ENCODE measurements at places on chromosomes 5 and 9.

- H3K4me3 ChIP-seq, result no peak overlapping the region
- peaks cover 32% of the 10 kb centered on the region for H3K4me1 ChIP-seq
- peak; percentile 36 for DNase-seq
- no peaks in the 10 kb centered on the region for H3K27me3 ChIP-seq
- H3K27ac ChIP-seq, result peak overlapping the region; percentile 60
These were observed 41.5 kb downstream of the SH3PXD2B start for GRCh38 chr5:172412724-172413286.

DNA sequence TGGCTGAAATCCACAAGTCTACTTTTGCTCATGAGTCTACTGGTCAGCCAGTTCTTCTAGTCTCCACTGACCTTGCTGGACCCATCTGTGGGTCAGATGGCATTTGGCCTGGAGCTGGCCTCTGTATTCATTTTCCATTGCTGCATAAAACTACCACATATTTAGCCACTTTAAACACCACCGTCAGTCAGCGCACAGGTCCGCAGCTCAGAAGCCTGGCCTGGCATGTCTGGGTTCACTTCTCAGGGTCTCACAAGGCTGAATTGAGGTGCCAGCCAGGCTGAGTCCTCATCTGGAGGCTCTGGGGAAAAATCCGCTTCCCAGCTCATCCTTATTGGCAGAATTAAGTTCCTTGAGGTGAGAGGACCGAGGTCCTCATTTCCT, 54.7 kb downstream of the BARX1 start:
- no peaks in the 10 kb centered on the region for H3K36me3 ChIP-seq
- H3K4me3 ChIP-seq, result no peak overlapping the region
- no peak for DNase-seq
- H3K4me1 ChIP-seq, result no peaks in the 10 kb centered on the region
- no peaks in the 10 kb centered on the region for H3K27me3 ChIP-seq

DNA sequence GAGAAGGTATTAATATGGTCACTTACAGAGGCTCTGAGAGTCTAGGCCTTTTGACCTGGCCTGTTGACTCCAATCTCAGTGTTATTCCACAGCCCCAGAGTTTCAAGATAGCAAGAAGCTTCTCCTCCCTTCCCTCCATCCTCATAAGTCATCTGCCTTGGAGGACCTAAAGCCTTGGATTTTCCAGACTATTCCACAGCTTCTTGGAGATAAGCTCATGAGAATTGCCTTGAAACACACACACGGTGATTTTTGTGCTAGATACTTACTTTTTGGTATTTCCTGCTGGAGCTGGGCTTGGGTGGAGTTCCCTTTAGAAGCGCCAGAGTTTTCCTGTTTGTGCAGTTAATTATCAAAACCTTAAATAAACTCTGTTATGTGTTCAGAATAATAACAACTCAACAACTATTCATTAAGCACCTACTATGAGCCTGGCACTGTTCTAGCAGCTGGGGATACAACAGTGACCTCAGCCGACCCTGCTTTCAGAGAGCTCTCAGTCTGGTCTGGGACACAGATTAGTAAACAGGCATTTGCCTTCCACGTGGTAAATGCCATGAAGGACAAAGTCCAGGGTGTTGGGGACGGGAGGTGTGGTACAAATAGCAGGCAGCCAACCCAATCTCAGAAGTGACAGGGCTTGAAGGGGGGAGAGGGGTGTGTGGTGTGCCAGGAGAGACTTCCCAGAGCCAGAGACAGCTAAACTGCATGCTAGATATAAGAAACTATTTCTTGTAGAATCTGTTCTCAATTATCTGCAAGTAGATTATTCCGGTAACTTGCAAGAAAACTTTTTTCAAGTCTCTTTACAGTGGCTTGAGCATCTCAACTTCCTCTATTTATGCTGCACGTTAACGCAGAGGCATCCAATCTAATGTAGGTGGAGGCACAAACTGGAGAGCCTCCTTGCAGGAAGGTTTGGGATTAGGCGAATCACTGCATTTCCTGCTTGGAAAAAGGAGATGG, 55.9 kb upstream of the KLF9 start:
- no peak overlapping the region for H3K4me3 ChIP-seq
- no peak for DNase-seq
- H3K4me1 ChIP-seq, result peaks cover 9% of the 10 kb centered on the region

GRCh38 chr5:112614986-112615385, 122.7 kb upstream of the APC start:
- H3K27ac ChIP-seq, result no peak overlapping the region
- no peak overlapping the region for H3K4me3 ChIP-seq
- no peaks in the 10 kb centered on the region for H3K4me1 ChIP-seq
- no peaks in the 10 kb centered on the region for H3K27me3 ChIP-seq
- DNase-seq, result no peak

DNA sequence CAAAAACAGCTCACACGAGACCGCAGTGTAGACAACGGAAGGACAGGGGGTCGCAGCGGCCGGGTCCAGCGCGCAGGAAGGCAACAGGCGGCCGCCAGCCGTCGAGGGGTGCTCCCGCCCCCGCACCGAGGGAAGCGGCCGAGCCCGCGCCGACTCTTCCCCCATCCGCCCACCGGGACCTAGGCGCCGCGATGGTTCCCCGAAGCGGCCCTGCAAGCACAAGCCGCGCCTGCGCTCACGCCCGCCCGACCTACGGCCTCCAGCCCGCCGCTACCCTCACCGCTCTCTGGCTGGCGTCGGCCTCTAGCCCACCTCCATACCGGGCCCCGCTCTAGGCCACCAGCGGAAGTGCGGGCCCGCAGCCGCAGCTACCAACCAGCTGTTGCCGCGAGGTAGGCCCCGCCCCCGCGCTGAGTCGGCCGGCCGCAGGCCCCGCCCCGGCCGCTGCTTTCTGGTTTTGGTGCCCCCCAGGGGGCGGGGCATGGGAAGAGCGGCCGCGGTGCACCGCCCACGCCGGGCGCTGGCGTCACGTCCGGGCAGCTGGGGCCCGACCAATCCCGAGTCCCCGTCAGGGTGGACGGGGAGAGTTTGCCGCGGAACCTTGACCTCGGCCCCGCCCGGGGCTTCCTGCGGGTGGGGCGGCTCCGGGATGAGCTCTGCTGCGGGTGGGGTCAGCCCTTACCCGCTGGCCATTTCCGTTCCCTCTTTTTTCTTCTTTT, at the start of gene SETX:
Gene SETX (minus strand): TSS at position 350 of the 719 bp plus-strand sequence. CDS start 5,558 bp downstream, outside the sequence.
- no peaks in the 10 kb centered on the region for H3K27me3 ChIP-seq
- H3K4me1 ChIP-seq, result peaks cover 30% of the 10 kb centered on the region
- peak; percentile 87 for DNase-seq
- peak within 1 kb of the TSS; percentile 89 for H3K27ac ChIP-seq

DNA sequence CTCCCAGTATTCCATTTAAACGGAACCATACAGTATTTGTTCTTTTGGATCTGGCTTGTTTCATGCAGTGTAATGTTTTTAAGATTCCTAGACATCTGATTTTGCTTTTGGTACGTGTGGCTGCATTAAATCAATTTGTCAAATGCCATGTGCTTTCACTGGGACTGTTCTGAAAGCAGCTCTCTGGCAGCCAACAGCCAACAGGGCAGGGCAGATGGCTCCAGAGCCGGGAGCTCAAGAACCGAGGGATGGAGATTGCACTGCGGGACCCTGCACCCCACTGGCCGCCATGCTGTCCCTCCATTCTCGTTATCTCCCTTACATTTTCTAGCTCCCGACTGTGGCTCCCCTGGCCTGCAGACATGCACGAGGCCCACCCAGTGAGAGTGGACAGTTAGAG, 33.4 kb upstream of the AIF1L start:
- no peaks in the 10 kb centered on the region for H3K27me3 ChIP-seq
- no peaks in the 10 kb centered on the region for H3K4me1 ChIP-seq
- no peak overlapping the region for H3K4me3 ChIP-seq
- no peaks in the 10 kb centered on the region for H3K36me3 ChIP-seq
- no peak for DNase-seq
- H3K27ac ChIP-seq, result no peak overlapping the region

- no peak overlapping the region for H3K4me3 ChIP-seq
- DNase-seq, result no peak
- H3K4me1 ChIP-seq, result peaks cover 20% of the 10 kb centered on the region
These were observed 203.6 kb downstream of the SNX18 start for GRCh38 chr5:54721116-54721515.

DNA sequence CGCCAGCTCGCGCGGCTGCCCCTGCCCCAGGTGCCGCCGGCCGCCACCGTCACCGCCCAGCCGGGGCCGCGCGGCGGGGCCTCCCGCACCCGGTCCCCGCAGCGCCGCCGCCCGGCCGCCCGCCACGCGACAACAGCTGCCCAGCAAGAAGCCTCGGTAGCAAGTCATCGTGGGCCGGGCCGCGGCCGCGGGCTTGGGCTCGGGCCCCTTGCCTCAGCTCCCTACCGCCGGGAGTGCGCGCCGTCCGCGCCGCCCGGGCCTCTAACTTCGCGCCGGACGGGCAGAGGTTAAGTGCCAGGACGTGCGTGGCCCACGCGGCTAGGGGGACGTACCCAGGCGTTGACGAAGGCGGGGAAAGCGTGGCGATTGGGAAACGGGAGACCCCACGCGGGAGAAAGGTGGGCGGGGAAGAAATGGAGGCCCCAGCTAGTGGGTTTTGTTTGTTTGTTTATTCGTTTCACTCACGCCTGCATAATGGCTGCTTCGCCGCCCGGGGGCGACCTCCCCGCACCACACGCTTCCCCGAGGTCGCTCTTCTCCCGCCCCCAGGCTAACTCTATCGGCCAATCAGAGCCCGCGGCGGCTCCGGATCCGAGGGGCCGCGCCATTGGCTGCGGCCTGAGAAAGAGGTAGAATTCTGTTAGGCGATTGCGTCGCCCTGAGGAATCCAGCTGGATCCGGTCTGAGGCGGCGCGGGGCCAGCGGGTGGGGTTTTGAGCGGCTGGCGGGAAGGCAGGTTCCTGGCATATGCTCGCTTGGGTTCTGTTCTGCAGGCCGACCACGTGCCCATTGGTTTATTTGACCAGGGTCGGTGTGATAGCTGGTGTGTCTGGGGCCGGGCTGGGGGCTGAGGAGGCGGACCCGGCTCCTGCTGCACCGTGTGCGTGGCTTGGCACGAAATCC, at the start of gene NADK2:
Gene NADK2 (minus strand): TSS at position 295 of the 903 bp plus-strand sequence. CDS start 127 bp downstream, at position 168.
- peak within 1 kb of the TSS; percentile 95 for H3K4me3 ChIP-seq
- H3K36me3 ChIP-seq, result no peaks in the 10 kb centered on the region
- no peaks in the 10 kb centered on the region for H3K27me3 ChIP-seq

DNA sequence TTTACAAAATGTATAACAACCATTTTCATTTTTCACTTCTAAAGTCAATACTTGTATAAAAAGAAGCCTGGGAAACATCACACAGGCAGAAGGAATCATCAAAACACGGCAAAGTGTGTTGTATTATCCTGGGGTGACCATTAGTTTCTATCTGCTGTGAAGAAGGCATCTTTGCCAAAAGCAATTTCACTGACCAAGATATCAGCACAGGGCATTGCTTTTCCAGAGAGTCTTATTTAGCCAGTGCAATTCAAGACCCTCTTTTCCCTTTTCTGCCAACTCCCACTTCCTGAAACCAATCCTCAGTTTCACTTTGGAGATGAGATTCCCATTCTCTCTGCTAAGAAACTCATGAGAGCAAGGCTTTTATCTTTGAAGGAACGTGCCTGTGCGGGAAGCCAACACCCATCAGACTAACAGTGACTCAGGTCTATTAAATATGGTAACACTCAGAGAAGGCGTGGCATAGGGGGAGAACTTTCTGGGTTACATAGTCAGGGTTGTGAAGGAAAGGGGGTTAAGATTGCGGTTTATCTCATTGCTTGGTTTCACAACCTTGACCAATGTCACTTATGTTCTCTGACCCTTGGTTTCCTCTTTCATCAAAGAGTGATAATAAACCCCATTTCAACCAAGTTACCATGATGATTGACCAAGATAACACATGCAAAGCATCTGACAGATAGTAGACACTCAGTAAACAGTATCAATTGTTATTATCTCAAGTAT, 666.9 kb upstream of the KLF4 start:
- H3K27me3 ChIP-seq, result no peaks in the 10 kb centered on the region
- H3K4me1 ChIP-seq, result peaks cover 13% of the 10 kb centered on the region
- no peak overlapping the region for H3K4me3 ChIP-seq
- no peak overlapping the region for H3K27ac ChIP-seq

GRCh38 chr9:18299449-18299848, 174.5 kb upstream of the ADAMTSL1 start:
- H3K4me3 ChIP-seq, result no peak overlapping the region
- peaks cover 27% of the 10 kb centered on the region for H3K4me1 ChIP-seq
- H3K36me3 ChIP-seq, result no peaks in the 10 kb centered on the region
- H3K27ac ChIP-seq, result no peak overlapping the region
- no peak for DNase-seq

- DNase-seq, result no peak
- no peaks in the 10 kb centered on the region for H3K27me3 ChIP-seq
- no peaks in the 10 kb centered on the region for H3K36me3 ChIP-seq
- H3K4me1 ChIP-seq, result no peaks in the 10 kb centered on the region
- no peak overlapping the region for H3K4me3 ChIP-seq
These were observed 134.0 kb downstream of the YIPF5 start for GRCh38 chr5:144036476-144036875.

DNA sequence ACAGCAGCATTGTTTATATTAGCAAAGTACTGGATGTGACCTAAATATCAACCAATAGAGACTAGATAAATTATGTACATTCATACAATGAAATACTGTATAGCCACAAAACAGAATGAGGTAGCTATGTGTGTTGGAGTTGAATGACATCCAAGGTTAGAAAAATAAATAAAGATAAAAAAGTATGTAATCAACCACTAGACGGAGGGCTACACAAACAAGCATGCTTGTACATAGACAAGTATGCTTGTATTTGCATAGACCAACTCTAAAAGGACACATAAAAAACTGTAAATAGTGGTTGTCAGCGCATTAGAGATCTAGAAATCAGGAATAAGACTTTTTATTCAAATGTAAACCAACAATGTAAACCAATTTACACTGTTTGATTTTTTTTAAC, 3.0 kb downstream of the FEM1C start:
- no peaks in the 10 kb centered on the region for H3K27me3 ChIP-seq
- H3K4me3 ChIP-seq, result peak overlapping the region; percentile 98
- no peak overlapping the region for H3K27ac ChIP-seq
- peaks cover 54% of the 10 kb centered on the region for H3K4me1 ChIP-seq
- no peak for DNase-seq
- no peaks in the 10 kb centered on the region for H3K36me3 ChIP-seq

DNA sequence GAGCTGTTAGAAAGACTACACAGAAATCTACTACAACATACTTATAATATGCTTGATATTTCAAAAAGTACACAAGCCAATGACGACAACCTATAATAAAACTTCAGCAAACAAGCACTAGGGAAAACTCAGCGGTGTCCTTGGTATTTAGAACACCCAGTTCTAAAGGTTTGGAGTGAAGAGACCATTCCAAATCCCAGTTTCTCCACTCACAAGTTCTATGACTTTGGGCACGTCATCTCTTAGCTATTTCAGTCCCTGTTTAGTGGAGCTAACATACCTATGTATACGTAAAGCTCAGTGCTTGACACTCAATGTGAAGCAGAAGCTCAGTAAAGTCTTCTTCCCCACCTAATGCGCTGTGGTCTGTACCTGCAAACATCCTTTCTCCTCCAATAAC, 52.8 kb downstream of the MLLT3 start:
- no peak overlapping the region for H3K27ac ChIP-seq
- no peak for DNase-seq
- H3K4me1 ChIP-seq, result peaks cover 8% of the 10 kb centered on the region
- H3K4me3 ChIP-seq, result no peak overlapping the region
- no peaks in the 10 kb centered on the region for H3K36me3 ChIP-seq
